ENCODE measurements at places on chromosomes 6 and 20.

- DNase-seq, result peak; percentile 70
Observed at GRCh38 chr6:99822741-99823512, 171.1 kb downstream of the MCHR2 start.

DNA sequence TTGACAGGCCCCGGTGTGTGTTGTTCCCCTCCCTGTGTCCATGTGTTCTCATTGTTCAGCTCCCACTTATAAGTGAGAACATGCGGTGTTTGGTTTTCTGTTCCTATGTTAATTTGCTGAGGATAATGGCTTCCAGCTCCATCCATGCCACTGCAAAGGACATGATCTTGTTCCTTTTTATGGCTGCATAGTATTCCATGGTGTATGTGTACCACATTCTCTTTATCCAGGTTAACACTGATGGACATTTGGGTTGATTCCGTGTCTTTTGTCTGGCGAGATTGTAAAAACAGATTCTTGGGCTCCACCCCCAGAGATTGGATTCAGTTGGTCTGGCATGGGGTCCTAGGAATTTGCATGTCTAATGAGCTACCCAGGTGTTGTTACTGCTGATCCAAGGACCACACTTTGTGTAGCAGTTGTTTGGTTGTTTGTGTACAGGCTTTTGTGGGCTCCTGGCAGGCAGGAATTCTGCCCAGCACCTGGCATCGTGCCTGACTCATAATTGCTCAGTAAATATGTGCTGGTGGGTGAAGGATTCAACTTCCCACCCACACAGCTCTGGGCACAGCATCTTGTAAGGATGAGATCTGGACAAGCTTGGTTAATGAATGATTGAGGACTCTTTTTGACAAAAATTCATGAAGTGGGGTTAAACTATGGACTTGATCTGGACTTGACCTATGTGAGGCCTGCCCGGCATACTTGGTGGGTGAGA lies 5.2 kb downstream of the TOX2 start:
- DNase-seq, result peak; percentile 34

DNA sequence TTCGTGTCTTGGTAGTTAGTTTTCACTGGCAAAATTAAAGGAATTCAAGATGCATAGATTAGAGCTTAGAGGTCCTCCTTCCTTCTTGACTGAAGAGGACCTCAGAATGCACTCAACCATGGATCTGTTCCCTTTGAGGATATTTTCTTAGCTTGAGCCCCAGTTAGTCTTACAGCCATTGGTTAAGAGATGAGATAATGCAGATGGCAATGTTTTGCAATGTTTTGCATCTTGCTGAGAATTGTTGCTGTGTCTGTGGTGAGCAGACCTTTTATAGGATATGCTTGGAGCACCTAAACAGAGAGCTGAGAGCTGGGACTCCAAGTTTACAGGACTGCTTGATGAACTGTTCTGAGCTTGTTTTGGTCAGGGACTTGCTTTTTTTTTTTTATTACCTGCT lies 107.5 kb downstream of the TMEM170B start:
- no peak for DNase-seq

- DNase-seq, result no peak
Observed at GRCh38 chr6:166494757-166495486, 91.6 kb downstream of the RAMACL start.

- DNase-seq, result no peak
Observed at GRCh38 chr6:141254336-141254735, 878.4 kb upstream of the GJE1 start.

DNA sequence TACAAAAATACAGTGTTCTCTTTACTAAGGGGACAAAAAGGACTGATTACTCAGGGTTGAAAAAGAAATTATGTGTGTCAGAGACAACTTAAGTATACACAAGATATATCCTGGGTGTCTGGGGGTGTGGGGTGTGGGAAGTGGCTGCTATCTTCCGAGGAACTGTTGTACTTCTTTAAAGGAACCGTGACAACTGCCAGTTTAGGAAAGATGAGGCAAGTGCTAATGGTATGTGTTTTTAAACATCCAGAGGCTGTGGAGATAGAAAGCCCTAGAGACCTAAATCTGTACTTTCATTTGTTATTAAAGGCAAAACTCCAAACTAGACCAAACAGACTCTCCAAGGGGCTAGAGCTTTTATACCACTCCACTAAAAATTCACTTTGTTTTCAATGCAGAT lies 95.6 kb downstream of the SNAP25 start:
- DNase-seq, result peak; percentile 9

All from ELR (cell line).